Anterior cingulate cortex (tissue), 58 donors: ENCODE measurements at places on chromosomes 16 and 17.

GRCh38 chr17:27296428-27296979 is 2.6 kb downstream of the WSB1 start:
- no peak for DNase-seq

DNA sequence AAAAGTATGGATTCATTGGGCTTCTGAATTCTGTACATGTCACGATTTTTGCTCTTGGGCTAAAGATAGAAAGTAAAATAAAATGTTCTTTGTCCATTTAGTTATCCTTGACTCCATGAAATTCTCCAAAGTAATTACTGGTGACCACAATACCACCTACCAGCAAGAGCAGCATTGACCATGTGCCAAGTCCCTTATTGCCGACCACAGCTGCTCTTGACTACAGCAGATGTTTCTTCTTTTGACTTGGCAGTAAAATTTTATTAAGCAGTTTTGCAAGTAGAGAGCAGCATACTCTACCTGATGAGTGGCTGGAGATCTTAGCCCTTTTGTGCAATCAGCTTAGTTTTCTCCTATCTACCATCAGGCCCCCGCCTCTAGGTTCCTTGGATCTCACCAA is 152.2 kb upstream of the TBX2 start:
- DNase-seq, result no peak

DNA sequence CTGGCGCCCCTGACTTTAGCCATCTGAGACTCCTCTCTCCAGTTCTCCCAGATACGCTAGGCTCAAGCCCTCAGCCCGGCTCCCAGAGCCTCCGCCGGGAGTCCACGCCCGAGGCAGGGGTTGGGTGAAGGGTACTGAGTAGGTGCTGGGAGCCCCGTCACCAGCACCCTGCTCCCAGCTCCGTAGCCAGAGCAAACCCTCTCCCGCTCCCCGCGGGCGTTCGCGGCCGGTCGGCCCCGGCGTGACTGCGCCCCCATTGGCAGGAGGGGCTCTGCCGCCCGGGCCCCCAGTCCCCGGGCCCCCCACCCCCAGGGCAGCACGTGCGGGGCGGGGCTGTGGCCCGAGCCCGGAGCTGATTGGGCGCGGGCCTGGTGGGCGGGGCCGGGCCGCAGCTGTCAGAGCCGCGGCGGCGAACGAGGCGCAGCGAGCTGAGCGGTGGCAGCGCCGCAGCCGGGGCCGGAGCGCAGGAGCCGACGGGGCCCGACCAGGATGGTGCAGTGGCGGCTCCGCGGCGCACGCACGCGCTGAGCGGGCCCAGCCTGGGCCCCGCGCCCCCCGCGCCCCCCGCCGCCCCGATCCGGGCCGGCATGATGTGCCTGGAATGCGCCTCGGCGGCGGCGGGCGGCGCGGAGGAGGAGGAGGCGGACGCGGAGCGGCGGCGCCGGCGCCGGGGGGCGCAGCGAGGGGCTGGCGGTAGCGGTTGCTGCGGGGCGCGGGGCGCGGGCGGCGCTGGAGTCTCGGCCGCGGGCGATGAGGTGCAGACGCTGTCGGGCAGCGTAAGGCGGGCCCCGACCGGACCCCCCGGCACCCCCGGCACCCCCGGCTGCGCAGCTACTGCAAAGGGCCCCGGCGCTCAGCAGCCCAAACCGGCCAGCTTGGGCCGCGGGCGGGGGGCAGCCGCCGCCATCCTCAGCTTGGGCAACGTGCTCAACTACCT is at the start of gene SPNS2:
Gene SPNS2 (plus strand): TSS at position 421 of the 937 bp plus-strand sequence. CDS start 167 bp downstream, at position 588.
- peak; percentile 83 for DNase-seq

GRCh38 chr16:16062023-16062937 is 112.9 kb downstream of the ABCC1 start:
- DNase-seq, result no peak

- DNase-seq, result no peak
These were observed 209.4 kb downstream of the SEC14L1 start for GRCh38 chr17:77349976-77350830.

DNA sequence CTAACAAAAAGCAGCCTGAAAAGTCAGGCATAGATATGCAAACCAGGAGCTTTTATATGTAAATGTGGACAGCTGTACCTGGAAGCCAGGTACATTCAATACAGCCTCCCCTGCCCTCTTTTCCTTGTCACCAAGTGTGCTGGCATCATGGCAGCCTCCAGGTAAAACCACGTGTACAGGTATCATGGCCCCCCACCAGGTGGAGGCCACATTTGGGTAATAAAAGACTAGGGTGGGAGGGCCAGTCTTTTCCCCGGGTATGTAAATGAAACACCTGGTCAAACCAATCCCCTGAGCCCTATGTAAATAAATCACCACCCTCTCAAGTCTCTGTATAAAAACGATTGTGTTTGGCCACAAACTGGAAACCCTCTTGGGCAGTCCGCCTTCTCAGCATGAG is 226.4 kb upstream of the GOT2 start:
- DNase-seq, result no peak

DNA sequence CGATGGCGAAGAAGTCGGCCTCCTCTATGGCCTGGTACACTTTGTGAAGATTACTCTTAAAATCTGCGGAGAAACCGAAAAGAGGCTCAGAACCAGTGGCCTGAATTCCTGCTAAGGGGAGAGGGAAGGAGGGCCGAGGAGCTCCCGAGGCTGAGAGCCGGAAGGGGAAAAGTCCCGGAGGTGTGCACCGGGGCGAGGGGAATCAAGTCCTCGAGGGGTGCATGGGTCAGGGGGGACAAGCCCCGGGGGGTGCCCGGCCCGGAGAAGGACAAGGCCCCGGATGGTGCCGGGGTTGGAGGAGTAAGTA is 495 bp downstream of the PARN start:
- no peak for DNase-seq

DNA sequence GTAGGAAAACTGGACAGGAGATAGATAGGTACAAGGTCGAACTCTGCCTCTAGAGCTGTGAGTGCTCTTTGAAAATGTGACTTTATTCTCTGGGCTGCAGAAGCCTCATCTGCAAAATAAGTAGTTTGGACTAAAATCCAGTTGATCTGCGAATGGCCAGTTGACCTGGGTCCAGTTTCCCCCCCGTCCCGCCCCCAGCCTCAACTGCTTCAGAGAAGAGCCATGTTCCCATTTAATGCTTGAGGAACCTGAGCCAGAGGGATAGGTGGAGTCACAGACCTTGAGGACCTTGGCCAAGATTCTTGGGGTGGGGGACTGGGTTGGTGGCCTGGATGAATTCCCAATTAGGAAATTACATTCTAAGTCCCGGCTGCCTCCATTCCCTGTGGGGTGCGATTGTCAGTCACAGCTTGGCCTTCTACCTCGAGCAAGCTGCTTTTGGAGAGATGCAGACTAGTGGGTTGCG is 14.1 kb downstream of the TBX2 start:
- no peak for DNase-seq

DNA sequence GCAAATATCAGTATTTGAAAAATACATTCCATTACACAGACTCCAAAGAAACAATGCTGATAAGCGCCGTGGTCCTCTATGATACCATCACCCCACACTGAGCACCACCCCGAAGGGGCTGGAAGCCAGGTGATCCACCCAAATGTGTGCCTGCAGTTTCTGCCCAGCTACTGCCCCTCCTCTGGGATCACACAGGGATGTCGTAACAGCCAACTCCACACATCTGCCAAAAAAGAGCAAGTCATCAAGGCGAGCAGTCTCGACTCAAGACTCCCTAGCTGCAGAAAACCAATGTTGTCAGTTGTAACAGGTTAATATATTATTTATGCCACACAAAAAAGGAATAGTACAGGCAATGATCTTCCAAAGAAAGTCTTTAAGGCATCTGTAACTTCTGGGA is 21.0 kb downstream of the CYB5D2 start:
- DNase-seq, result no peak

DNA sequence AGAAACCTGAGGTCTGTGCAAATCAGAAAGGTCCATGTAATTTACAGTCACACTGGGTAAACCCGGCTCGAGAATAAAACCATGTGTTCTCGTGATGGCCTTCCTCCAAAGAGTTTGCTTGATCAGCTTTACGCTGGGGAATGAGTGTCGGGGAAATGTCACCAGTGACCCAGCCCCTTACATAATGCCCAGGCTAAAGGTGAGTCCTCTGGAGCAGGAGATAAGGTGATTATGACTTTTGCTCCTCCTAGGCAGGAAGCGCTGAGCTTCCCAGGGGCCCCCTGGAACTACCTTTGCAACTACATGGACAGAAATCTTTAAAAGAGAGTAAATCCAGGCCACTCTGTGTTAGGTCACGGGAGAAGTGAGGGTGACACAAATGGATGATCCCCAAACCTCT is 15.7 kb downstream of the SLC6A4 start:
- DNase-seq, result no peak

DNA sequence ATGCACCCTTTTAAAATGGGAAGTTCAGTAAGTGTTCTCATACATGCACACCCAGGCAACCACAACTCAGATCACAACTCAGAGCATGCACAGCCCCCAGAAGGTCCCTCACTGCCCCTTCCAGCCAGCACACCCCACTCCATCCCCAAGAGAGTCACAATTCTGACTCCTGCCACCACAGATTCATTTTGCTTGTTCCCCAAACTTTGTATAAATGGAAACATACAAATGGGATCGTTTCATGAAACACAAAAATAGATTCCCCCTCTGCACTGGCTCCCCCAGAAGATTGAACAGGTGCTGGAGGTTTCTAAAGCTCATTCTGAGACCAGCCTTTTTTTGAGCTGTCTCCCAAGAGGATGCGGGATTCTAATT is 3.3 kb upstream of the TNFRSF13B start:
- no peak for DNase-seq
